CD14-positive monocyte (primary cell): ENCODE measurements at places on chromosomes 3 and 15.

DNA sequence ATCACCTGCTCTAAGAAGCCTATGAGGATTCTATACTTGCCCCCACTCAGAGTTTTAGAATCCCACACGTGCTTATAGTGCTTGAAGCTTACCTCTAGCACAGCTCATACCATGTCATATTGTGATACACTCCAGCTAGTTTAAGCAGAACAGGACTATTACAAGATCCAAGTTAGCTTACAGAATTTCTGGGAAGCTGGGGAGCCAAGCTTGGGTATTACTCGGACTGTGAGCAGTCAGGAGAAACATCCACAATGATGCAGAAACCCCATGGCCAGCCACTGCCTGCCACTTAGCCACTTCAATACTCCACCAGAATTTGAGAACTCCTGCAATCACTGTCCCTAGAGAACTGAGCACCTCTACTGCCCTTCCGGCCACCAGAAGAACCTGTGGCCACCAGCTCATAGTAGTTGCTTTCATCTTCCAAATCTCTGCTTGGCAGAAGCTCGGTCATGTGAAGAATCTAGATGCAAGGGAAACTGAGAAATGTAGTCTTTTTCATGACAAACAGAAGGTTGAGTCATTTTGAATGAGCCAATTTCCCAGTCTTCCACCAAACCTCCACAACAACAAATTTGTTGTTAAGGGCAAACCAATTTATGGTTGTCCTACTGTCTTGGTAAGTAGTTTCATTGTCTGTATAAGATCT lies 27.7 kb upstream of the SSR3 start:
- H3K27me3 ChIP-seq: no peaks in the 10 kb centered on the region
- H3K27ac ChIP-seq: no peak overlapping the region
- H3K4me1 ChIP-seq: peaks cover 49% of the 10 kb centered on the region
- H3K36me3 ChIP-seq: no peaks in the 10 kb centered on the region
- H3K4me3 ChIP-seq: no peak overlapping the region

- H3K27me3 ChIP-seq: peaks cover 25% of the 10 kb centered on the region
- no peak overlapping the region for H3K27ac ChIP-seq
- DNase-seq: no peak
- H3K36me3 ChIP-seq: no peaks in the 10 kb centered on the region
- no peak overlapping the region for H3K4me3 ChIP-seq
These were observed 1.6 kb upstream of the NTRK3 start for GRCh38 chr15:88258093-88258641.

GRCh38 chr3:63818282-63819150 lies 583 bp upstream of the C3orf49 start:
- H3K36me3 ChIP-seq: no peaks in the 10 kb centered on the region
- peak; percentile 44 for DNase-seq
- no peak overlapping the region for H3K27ac ChIP-seq
- H3K4me1 ChIP-seq: no peaks in the 10 kb centered on the region
- H3K27me3 ChIP-seq: no peaks in the 10 kb centered on the region

GRCh38 chr3:46277476-46277875 lies 35.2 kb downstream of the CCR3 start:
- H3K36me3 ChIP-seq: no peaks in the 10 kb centered on the region
- H3K4me3 ChIP-seq: no peak overlapping the region
- peaks cover 15% of the 10 kb centered on the region for H3K4me1 ChIP-seq
- no peak overlapping the region for H3K27ac ChIP-seq
- DNase-seq: no peak
- no peaks in the 10 kb centered on the region for H3K27me3 ChIP-seq

DNA sequence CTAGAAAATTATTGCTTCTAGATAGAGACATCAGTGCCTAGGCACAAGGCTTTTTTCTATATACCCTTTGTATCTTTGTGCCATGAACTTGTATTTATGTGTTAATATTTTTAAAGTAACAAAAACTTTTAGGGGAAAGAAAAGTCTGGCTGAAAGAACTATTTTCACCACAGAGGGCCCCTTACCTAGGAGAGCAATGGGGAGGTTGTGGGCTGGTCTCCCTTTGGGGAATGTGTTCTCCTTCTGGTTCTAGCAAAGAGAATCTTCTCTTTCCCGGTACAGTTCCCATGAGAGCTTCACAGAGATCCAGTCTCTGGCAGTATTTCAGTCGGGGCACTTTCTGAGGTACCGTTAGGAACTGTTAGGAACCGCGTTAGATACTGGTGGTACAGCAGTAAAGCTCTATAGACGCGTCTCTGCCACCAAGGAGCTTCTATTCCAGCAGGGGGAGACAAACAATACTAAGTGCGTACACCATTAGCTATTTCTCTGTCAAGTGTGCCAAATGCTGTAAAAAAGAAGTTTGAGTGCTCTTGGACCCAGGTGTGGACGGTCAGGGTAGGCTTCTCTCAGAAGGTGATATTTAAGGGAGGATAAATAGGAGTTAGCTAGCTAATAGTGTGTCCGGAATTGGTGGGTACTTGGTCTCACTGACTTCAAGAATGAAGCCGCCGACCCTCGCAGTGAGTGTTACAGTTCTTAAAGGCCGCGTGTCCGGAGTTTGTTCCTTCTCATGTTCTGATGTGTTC lies 4.6 kb upstream of the EPB42 start:
- no peak overlapping the region for H3K4me3 ChIP-seq
- no peak overlapping the region for H3K27ac ChIP-seq
- no peaks in the 10 kb centered on the region for H3K4me1 ChIP-seq

GRCh38 chr3:129318921-129319320 lies 40.3 kb downstream of the HMCES start:
- DNase-seq: no peak
- no peaks in the 10 kb centered on the region for H3K36me3 ChIP-seq
- H3K27ac ChIP-seq: no peak overlapping the region
- H3K27me3 ChIP-seq: no peaks in the 10 kb centered on the region

DNA sequence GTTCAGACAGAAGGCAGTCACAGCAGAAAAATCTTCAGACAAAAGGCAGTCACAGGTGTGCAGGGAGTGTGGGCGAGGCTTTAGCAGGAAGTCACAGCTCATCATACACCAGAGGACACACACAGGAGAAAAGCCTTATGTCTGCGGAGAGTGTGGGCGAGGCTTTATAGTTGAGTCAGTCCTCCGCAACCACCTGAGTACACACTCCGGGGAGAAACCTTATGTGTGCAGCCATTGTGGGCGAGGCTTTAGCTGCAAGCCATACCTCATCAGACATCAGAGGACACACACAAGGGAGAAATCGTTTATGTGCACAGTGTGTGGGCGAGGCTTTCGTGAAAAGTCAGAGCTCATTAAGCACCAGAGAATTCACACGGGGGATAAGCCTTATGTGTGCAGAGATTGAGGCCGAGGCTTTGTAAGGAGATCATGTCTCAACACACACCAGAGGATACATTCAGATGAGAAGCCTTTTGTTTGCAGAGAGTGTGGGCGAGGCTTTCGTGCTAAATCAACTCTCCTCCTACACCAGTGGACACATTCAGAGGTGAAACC lies 27.6 kb downstream of the ZNF589 start:
- no peak overlapping the region for H3K27ac ChIP-seq
- H3K4me3 ChIP-seq: no peak overlapping the region
- no peak for DNase-seq

- H3K4me3 ChIP-seq: no peak overlapping the region
- no peak for DNase-seq
- no peak overlapping the region for H3K27ac ChIP-seq
- no peaks in the 10 kb centered on the region for H3K27me3 ChIP-seq
- no peaks in the 10 kb centered on the region for H3K4me1 ChIP-seq
These were observed 42.0 kb upstream of the FEZF2 start for GRCh38 chr3:62415312-62415801.

GRCh38 chr3:197835509-197835908 lies 44.5 kb downstream of the LRCH3 start:
- H3K27me3 ChIP-seq: no peaks in the 10 kb centered on the region
- H3K4me3 ChIP-seq: no peak overlapping the region
- no peak overlapping the region for H3K27ac ChIP-seq
- H3K4me1 ChIP-seq: no peaks in the 10 kb centered on the region

DNA sequence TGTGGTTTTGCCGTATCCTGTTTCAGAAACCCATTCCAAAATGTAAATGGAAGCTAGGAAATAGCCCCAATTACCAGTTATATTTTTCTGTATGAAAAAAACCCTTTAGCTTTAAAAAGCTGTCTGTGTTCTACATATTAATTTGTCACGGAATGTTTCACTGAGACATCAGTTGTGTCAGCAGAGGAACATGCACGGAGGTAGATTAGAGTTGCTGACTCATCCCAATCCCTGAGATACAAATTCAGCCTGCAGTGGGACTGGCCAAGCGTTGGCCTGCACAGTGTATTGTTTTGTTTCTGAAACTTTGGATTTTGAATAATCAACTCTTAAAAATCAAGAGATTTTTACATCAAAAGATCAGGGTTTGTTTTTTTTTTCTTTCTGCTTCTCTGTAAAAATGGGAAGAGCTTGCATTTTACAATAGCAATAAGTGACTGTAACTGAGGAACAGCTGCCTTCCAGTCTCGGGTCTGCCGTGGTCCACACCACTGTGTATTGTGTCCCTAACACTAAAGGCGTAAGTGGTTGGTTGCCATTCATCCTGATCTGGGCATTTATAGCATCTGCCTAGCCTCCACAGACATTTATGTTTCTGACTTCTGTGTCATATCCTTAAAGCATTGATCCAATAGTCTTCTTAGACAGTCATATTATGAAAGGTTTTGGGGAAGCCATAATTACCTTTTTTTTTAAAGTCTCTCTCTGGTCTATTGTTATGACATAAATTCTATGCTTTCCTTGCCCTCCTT lies 218.1 kb downstream of the ADAMTSL3 start:
- no peak overlapping the region for H3K27ac ChIP-seq
- H3K27me3 ChIP-seq: no peaks in the 10 kb centered on the region
- H3K4me3 ChIP-seq: no peak overlapping the region
- no peak for DNase-seq
- no peaks in the 10 kb centered on the region for H3K36me3 ChIP-seq

DNA sequence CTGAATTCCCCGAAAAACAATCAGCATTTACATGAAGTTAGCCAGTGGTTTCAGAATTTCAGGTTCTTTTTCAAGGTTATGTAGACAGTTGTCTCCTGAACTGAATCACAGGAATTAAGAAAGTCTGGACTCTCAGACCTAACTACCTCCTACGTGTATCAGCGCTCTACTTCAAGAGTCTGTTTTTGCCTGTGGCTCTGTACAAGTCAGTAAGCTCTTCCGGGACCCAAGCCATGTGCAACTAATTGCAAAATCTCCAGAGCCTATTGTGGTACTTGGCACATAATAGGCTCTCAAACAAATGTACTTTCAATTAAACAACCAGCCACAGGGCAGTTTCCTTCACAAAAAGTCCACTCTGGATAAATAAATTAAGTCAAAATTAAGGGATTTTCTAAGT lies 414.2 kb downstream of the PDCD6IP start:
- H3K4me3 ChIP-seq: no peak overlapping the region
- no peak for DNase-seq
- no peaks in the 10 kb centered on the region for H3K36me3 ChIP-seq
- H3K27ac ChIP-seq: no peak overlapping the region

- H3K27ac ChIP-seq: no peak overlapping the region
- no peaks in the 10 kb centered on the region for H3K36me3 ChIP-seq
- no peak for DNase-seq
- no peak overlapping the region for H3K4me3 ChIP-seq
- H3K27me3 ChIP-seq: peaks cover 98% of the 10 kb centered on the region
These were observed 1.5 kb downstream of the ZIC4 start for GRCh38 chr3:147404800-147405230.

DNA sequence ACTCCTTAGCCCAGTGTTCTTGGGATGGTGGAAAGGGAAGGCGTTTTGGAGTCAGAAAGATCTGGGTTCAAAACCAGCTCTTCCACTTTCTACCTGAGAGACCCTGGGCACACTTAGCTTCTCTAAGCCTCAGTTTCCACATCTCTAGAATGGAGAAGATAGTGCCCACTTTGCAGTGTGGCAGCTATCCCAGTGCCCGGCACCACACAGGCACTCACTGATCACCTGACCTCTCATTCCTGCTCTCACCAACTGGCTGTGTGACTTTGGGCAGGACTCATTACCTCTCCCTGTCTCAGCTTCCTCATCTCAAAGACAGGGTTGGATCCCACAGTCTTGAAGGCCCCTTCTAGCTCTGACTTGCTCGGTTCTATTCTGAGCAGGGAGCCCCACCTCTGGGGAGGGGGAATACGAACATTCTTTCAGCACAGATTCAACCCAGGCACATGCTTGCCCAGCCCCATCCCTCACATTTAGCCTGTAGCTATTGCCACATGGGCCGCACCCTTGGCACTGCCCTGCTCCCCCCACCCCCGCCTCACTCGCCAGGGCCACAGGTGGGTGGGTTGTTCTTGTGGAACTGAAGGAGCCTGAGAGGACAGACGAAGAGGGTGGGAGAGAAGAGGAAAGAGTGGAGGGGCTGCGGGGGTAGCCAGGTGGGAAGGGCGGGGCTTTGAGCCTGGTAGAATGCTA lies 39.2 kb downstream of the EPHB3 start:
- peaks cover 9% of the 10 kb centered on the region for H3K27me3 ChIP-seq
- H3K27ac ChIP-seq: no peak overlapping the region
- H3K4me1 ChIP-seq: peaks cover 52% of the 10 kb centered on the region
- H3K36me3 ChIP-seq: no peaks in the 10 kb centered on the region
- DNase-seq: no peak

DNA sequence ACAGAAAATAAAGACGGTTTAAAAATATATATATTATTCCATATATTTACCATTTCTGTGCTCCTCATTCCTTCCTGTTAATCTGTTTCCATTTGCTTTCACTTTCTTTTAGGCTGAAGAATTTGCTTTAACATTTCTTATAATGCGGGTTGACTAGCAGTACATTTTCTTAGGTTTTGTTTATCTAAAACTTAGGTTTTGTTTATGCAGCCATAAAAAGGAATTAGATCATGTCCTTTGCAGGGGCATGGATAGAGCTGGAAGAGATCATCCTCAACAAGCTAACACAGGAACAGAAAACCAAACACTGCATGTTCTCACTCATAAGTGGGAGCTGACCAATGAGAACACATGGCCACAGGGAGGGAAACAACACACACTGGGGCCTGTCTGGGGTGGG lies 578.1 kb downstream of the FHIT start:
- DNase-seq: no peak
- H3K27ac ChIP-seq: no peak overlapping the region
- no peaks in the 10 kb centered on the region for H3K4me1 ChIP-seq
- H3K27me3 ChIP-seq: no peaks in the 10 kb centered on the region
- no peaks in the 10 kb centered on the region for H3K36me3 ChIP-seq

DNA sequence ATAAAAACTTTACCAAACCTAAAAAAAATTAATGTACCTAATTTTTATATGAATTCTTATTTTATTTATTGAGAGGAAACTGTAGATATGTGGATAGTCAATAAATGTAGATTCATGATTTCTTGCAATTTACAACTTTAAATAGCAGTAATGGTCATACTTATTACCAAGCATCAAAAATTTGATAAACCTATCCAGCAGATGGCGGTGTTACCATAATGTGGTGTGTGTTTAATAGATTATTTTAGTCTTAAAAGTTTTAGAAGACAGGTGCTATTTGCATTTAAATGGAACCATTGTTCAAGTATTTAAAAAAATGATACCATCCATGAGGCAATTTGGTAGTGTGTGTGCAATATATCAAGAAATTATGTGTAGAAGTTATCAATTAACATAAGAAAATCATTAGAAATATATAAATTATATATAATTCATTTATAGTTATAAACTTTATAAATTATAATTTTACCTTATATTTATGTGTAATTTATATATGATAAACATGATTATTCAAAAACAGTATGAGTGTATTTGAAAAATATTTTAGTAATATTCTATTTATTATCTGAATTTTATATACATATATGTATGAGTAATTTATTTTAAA lies 176.0 kb upstream of the BCHE start:
- H3K27ac ChIP-seq: no peak overlapping the region
- H3K4me1 ChIP-seq: no peaks in the 10 kb centered on the region
- no peak overlapping the region for H3K4me3 ChIP-seq
- no peaks in the 10 kb centered on the region for H3K36me3 ChIP-seq

GRCh38 chr15:92711457-92711831 lies 55.9 kb upstream of the FAM174B start:
- no peak overlapping the region for H3K4me3 ChIP-seq
- H3K27ac ChIP-seq: no peak overlapping the region
- peaks cover 4% of the 10 kb centered on the region for H3K4me1 ChIP-seq
